Activated CD4-positive, alpha-beta T cell treated with anti-CD3 and anti-CD28 coated beads for 1 hour (primary cell): ENCODE measurements at places on chromosomes 5 and 9.

- no peak for DNase-seq
Measured at GRCh38 chr9:121770415-121771273, 119.2 kb downstream of the DAB2IP start.

DNA sequence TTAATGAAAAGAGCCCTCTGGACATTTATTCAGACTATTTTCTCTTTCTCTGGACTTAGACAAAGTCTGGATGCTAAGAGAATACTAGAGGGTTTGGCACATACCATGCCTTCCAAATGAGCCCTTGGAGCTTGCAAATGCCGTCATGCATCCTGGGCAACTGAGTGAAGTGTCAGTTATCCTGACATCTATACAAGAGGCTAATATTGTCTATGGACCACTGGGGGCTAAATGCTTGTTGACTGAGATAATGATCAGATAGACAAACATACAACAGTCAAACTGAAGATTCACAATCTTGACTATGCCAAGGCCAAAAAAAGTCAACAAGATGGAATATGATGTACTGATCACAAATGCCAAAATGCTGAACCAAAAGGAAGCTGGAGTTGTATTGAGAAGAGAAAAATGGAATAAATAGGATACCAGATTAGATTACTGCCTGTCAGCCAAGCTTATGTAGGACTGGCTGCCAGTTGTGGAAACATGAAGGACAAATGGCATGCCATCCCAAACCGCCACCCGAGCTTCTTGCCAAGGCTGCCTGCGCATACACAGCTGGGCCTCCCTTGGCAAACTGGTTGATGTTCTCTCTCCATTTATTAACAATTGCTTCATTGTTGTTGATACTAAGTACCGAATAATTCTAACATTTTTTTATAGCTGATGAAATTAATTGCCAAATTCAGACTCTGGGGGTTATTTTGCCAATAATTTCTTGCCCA, 240.1 kb upstream of the GRAMD2B start:
- DNase-seq = no peak

- DNase-seq = peak; percentile 7
Measured at GRCh38 chr5:134141331-134142050, 27.0 kb downstream of the TCF7 start.

- DNase-seq = no peak
Measured at GRCh38 chr5:29197631-29198454, 1995.6 kb upstream of the CDH6 start.

DNA sequence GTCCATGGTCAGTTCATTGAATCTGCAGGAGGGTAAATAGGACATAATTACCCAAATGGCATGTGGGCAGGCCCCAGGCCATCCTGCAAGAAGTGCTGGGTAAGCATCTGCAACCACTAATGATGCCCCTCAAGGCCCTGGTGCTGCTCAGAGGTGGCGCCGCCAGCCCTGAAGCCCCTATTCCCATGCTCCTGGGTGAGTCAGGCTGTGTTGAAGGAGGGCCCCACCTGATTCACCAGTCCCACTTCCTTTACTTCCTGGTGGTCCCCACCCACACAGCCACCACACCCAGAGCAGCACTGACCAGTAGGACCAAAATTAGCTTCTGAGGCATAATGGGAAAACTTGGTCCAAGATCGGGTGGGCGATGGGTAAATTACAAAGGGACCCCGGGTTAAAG, 120.4 kb upstream of the SPRY4 start:
- no peak for DNase-seq

DNA sequence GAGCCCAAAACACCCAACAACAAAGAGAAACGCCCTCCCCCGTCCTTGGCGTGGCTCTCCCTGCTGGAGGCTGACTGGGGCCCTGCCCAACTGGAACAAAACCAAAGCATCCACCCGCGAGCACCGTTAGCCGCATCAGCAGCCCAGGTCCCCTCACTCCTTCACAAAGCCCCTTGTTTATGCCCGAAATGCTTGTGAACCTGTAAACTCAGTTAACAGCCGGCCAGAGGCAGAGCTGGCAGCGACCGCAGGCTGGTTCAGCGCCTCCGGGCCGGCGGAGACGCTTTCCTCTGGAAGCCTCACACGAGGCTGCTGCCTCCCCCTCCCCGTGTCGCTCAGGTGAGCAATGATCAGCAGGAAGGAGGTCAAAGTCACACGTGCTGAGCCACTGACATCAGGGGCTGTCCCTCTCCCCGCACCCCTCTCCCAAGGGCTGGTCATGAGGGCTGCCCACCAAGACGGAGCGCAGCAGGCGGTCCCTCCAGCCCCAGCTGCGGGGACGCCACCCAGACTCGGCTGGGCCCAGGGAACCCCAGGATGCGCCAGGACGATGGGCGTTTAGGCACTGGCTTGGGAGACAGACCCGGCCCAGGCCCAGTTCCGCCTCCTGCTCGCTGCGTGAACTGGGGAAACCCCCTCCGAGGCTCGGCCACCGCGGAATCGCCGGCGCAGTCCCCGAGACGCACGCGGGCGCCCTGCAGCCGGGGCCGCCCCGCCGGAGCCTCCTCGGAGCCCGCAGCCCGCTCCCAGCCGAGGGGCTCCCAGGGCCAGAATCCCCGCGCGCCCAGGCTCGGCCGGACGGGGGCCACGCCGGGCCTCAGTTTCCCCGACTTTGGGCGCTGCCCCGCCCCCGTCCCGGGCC, 563 bp downstream of the SNAPC4 start:
- no peak for DNase-seq

GRCh38 chr5:15286650-15287049, 213.3 kb upstream of the FBXL7 start:
- DNase-seq = no peak

- DNase-seq = no peak
Measured at GRCh38 chr5:33441241-33442177, 744 bp downstream of the TARS1 start.

GRCh38 chr9:115461280-115461679, 343.3 kb upstream of the TNC start:
- no peak for DNase-seq

DNA sequence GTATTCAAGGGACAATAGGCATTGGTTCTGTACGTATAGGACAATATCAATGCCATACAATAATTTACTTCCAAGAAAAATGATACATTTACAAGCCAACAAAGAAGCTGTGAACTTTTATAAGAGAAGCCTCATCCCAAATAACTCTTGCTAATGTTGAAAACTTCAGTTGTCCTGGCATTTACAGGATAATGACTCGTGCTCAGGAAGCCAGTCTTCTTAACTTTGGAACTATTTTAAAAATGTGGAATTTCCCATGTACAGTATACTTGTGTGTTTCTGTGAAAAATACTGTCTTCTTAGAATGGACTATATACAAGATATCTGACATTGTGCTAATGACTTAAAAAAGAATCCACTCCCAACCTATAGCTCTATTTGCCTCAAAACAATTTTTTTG, 1479.3 kb upstream of the CDH9 start:
- no peak for DNase-seq

DNA sequence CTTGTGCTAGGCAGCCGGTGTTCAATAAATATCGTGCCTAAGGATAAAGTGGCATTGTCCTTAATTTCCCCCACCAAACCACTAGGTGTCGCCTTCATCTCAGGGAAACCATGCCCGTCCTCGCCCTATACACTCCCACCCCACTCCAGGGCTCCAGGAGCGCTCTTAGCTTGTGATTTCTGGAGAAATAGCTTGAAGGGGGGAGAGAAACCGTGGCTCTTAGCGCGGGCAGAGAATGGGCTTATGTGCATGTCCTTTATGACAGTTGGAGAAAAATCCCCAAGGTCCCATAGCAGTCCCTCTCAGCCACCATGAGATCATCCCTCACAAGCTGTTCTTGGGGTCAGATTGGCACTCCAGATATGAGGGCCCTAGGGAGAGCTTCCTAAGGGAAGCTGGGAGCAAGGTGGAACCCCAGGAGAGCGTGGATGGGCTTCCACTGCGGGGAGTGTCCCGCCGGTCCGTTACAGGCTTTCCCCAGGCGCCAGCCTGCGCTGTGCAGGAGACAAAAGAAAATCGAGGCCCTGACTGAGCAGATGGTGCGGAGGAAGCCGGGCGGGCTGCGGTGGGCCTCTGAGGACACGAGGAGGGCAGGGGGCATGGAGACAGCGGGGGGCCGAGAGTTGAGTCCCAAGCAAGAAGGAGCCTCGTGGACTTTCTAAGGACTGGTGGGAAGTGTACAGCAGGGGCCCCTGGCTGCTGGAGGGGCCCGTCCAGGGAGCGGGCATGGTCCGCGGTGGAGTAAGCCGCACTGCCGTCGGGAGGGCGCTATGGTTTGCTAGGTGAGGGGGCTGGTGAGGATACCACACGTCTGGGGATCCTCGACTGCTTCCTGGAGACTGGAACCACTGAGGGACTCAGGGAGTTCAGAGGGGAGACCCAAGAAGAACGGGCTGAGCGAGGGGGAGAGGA, 750 bp upstream of the NPR2 start:
- DNase-seq = peak; percentile 41

DNA sequence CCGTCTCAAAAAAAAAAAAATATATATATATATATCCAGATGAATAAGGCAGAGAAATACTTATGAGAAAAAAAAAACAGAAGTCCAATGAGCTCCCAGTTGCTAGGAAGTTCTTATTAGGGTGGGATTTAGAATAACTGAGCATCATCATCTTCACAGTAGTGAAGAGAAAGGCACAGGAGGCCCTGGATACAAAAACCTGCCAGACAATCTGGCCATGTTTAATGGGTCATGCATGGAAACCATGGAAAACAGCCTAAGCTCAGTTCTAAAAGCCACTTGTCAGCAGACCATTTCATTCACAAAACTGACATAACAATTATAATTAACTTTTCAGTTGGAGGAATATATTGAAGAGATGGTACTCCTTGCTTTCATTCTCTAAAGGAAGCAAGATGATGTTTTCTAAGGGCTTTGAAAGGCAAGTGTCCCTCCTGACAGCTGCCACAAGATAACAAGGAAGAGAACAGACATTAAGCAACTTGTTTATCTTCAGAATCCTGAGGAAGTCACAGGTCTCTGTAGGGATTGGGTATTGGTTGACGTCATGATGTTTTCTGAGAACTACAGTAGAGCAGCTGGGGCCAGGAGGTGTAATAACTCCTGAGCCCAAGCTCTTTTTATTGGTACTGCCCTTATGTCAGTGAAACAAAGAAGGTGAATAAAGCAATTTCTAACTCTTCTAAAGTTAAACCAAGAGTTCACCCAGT, 463.1 kb downstream of the DMAC1 start:
- no peak for DNase-seq

- no peak for DNase-seq
Measured at GRCh38 chr5:55694152-55694830, 17.8 kb downstream of the SLC38A9 start.

GRCh38 chr5:24215114-24215513, 429.7 kb downstream of the CDH10 start:
- DNase-seq = no peak

GRCh38 chr5:173484569-173484968, 131.9 kb downstream of the BOD1 start:
- DNase-seq = no peak

- no peak for DNase-seq
Measured at GRCh38 chr9:121359351-121360294, 10.4 kb downstream of the STOM start.

GRCh38 chr5:132425009-132425937, 55.8 kb downstream of the SLC22A5 start:
- DNase-seq = peak; percentile 55

- DNase-seq = no peak
Measured at GRCh38 chr5:32301891-32302290, 10.8 kb downstream of the MTMR12 start.

DNA sequence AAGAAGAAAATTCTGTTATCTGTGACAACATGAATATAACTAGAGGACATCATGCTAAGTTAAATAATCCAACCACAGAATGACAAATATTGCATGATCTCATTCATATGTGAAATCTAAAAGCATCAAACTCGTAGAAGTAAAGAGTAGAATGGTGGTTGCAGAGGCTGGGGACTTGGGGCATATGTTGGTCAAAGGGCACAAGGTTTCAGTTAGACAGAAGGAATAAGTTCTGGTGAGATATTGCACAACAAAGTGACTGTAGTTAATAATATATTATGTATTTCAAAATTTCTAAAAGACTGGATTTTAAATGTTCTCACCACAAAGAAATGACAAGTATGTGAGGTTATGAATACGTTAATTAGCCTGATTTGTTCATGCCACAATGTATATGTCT, 24.8 kb downstream of the GRIA1 start:
- DNase-seq = no peak

- DNase-seq = no peak
Measured at GRCh38 chr9:89379508-89380115, 61.3 kb downstream of the SECISBP2 start.

GRCh38 chr9:133098104-133098754, 22.8 kb downstream of the RALGDS start:
- no peak for DNase-seq

GRCh38 chr5:15074651-15075050, 203.1 kb upstream of the ANKH start:
- no peak for DNase-seq

DNA sequence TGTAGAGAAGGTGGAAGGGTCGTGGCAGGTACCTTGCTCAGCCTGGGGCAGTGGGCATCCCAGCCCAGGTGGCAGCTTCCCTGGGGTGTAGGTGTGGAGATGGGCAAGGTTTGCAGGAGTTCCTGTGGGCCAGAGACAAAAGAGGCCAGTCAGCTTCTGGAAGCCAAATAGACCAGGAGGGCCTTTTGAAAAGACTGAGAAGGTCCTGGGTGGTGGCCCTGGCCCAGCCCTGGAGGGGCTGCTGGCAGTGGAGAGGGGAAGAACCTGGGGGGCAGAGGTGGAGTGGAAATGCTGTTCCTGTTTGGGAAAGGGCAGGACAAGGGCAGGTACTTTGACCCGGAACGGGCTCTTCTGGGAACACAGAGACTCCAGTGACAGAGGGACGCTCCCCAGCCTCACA, 7.0 kb upstream of the IL3 start:
- no peak for DNase-seq

DNA sequence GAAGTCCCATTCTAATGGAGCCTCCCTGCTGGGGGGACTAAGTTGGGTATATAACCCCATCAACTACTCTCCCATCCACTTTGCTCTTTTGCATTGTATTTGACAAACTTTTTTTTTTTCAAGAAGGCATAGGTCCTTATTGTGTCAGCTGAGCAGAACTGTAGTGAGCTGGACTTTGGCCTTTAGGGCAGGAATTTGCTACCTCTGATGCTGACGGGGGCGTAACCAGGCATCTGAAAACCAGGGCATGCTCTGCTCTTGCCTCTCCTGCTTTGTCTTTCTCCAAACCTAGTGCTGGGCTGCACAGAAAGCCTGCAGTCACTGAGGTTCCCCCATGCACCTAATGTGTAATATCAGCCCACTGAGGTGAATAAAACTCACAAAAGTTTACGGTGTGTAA, 49.0 kb downstream of the MSX2 start:
- no peak for DNase-seq

DNA sequence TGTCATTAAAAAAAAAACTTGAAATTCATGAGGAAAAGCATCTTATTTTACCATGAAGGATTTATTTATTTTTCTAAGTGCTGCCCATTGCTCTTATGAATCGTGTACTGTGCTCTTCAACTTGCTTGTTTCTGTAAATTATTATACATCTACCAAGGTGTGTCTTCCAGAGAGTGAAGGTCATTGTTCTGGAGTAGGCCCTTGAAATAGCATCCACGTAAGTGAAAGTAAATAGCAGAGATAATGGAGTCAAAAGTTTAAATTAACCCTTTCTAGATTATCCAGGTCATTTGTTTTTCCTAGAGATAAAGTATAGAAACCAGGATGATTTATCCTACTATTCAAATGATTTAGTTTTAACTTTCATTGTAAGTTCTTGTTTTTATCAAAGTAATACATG, 473.1 kb downstream of the DIRAS2 start:
- DNase-seq = no peak

- DNase-seq = no peak
Measured at GRCh38 chr9:129359162-129359811, 181.2 kb upstream of the IER5L start.

- DNase-seq = no peak
Measured at GRCh38 chr5:9834871-9835770, 205.0 kb upstream of the TAS2R1 start.
